ENCODE measurements at places on chromosomes 12 and 14.

DNA sequence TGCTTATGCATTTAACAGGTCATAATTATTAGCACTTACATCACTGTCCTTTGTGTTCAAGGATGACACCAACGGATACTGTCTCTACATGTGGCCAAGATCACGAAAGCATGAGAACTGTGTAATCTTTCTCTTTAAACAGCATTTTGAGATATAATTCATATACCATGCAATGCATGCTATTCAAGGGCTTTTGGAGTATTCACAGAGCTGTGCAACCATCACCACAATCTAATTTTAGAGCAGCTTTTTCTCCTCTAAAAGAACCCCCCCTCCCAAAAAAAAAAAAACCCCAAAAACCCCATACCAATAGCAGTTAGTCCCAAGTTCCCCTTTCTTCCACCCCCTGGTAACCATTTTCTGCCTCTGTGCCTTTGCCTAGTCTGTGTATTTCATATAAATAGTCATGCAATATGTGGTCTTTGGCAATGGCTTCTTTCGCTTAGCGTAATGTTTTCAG, 60.6 kb downstream of the SPRING1 start:
- DNase-seq = no peak

GRCh38 chr12:57079821-57080220, 1.2 kb upstream of the NEMP1 start:
- no peak for DNase-seq

- no peak for DNase-seq
Measured at GRCh38 chr12:100311317-100311716, 44.3 kb downstream of the SCYL2 start.

GRCh38 chr12:126163984-126164383, 1098.7 kb downstream of the AACS start:
- DNase-seq = no peak

GRCh38 chr12:104273503-104273902, 30.0 kb upstream of the EID3 start:
- DNase-seq = no peak

- DNase-seq = no peak
Measured at GRCh38 chr12:58066296-58066695, 124.9 kb downstream of the ATP23 start.

- no peak for DNase-seq
Measured at GRCh38 chr12:74514098-74514872, 23.4 kb upstream of the ATXN7L3B start.

- no peak for DNase-seq
Measured at GRCh38 chr12:93415723-93416464, 25.9 kb downstream of the UBE2N start.

GRCh38 chr12:72790273-72790672, 518.1 kb downstream of the TRHDE start:
- DNase-seq = no peak

- DNase-seq = no peak
Measured at GRCh38 chr12:102992297-102992696, 34.8 kb downstream of the ASCL1 start.

DNA sequence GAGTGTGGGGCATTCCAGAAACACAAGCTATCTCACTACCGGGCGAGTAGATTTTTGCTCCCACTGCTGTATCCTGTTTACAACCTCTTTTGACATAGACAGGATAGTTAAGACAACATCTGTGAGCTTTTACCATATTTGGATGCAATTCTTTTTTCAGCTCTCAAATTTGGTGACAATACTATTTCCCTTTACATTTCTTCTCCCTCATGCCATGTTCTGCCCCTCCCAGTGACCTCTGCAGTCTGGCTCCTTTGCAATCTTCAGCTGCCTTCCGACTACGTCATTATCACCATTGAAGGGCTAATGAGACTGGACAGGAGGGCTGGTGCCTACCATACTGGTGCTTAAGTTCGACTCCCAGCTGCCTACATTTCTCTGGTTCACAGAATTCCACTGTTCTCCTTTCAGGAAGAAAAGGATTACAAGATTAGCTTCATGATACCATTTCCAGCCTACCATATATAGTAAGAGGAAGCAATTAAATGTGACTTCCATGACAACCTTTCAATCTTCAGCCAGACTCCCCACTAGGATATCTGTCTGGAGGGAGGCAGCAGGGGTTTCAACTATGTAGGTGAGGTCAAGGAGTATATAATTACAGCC, 251.6 kb downstream of the PHLDA1 start:
- no peak for DNase-seq

DNA sequence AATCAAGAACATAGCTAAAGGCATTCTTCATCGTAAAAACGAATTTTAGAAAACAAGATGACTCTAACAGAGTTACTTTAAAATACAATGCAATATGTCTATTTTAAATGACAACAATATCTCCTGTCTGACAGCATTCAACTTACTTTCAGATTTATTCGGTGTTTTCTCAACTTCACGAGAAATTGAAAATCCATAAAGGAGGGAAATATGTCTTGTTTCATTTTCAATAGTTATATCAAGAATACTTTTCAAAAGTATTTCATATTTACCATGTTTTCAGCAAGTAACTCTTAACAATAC, 254.8 kb downstream of the DAD1 start:
- no peak for DNase-seq

- no peak for DNase-seq
Measured at GRCh38 chr12:68932128-68932960, 627 bp downstream of the CPM start.

- no peak for DNase-seq
Measured at GRCh38 chr14:67553547-67553946, 20.5 kb downstream of the PLEKHH1 start.

DNA sequence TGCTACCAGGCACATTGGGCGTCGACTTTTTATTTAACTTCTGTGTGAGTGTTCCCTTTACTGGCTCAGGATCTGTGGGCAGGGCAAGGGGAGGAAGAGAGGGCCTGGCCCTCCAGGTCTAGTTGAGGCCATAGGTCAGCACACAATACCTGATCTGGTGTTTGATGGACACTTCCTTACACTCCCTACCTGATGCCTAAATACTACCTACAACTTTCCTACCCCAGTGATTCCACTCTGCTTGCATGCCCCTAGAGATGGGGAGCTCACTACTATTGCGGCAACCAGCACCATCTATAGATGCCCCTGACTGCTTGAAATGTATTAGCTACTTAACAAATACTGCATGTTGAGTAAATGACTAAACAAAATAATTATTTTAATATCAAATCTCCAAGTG, 20.8 kb upstream of the BEGAIN start:
- DNase-seq = no peak

DNA sequence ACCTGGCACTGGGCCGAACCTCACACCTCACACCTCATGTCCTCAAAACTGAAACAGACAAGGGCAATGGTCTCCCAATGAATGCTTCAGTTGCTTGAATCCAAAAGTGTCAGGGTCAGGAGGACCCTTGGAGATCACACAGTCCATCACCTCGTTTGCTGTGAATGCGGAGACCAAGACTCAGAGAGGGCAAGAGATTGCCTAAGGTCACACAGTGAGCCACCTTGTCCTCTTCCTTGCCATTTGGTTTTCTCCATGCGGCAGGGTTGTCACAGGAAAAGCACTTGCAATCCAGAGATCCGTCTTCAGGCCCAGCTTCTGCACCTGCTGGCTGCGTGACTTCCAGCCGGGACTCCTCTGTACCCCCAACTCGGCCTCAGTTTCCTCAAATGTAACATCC, 28.0 kb downstream of the MVK start:
- DNase-seq = no peak

DNA sequence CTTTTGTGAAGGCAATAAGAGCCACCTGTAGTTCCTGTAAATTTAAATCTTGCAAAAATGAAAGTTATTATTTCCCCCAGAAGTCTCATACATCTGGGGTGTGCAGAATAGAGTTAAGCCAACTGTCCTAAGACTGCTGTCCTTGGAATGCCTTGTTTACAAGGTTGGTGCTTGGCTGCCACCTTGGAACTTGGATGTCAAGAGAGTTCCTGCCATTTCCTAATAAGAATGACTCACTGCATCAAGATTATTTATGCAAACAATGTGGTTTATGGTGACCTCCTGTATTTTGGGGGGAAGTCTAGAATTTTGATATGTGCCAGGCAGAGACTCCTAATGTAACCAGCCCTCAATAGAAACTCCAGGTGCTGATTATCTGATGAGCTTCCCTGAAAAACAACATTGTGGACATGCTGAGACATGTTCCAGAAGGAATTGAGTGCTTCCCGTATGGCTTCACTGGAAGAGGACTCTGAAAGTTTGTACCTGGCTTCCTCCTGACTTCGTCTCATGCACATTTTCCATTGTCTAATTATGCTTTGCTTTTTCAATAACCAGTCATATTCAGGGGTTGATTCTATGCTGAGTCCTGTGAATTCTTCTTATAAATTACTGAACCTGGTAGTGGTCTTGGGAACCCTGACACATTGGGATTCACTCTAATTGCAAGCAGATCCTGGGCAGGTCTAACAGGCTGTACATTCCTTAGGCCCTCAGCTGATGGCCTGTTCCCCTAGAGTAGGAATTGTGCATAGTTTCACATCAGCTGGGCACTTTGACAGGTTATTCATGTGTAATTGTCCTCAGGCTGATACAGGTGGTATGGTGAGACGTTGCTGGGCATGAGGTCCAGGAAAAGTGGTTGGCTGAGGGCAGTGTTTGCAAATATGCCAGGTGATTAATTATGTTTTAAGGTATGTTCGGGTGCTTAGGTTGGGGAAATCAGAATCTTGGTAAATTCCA, 1370.7 kb upstream of the TMEM132C start:
- no peak for DNase-seq

DNA sequence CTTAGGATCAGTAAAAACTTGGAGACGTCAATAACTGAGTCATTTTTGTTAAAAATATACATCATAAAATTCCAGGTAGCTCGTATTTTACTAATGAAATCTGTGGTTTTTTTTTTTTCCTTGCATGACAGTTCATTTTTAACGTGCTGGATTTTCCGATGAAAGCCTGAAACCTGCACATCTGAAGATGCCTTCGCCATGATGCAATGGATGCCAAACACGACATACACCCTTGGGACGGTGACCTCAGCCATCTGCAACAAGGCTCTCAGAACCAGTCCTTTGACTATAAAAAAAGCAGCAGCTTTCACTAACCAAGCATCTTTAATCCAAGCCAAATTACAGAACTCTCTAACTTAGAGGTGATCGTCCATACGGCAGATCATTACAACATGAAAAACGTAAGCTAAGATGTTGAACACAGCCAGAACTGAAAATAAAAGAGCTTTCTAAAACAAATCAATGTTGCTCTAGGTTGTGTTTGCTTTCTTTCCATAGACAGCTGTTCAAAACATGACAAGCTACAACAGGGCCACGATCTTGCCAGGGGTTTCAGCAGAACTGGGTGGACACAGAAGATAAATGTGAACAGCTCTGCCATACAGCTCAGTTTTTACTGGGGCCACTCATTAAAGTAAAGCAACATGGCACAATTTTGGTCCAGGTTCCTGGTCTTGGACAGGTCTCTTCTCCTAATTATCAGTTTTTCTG, 7.8 kb downstream of the NIN start:
- peak; percentile 29 for DNase-seq

- no peak for DNase-seq
Measured at GRCh38 chr14:40100544-40101196, 668.4 kb upstream of the FBXO33 start.

- DNase-seq = no peak
Measured at GRCh38 chr14:89588016-89588415, 171.0 kb upstream of the FOXN3 start.

DNA sequence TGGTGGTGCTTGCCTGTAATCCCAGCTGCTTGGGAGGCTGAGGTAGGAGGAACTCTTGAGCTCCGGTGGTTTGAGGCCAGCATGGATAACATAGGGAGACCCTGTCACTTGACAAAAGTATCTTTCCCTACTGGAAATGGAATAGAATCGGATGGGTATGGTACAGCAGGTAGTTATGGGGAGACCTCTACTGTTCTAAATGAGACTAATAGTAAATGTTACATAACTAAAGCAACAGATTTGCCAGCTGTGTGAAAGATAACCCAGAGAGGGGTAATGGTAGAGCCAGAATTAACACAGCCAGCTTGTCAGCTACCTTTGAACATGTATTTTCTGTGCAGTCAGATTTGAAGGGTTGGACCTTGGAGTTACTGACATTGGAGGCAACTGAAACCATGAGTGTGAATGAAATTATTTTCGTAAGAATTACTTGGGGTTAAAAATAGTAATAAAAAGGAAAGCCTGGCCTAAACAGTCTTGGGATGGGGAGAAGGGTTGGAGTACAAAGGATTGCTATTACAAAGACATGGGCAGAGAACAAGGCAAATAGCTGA, 21.7 kb upstream of the NUP107 start:
- DNase-seq = no peak

DNA sequence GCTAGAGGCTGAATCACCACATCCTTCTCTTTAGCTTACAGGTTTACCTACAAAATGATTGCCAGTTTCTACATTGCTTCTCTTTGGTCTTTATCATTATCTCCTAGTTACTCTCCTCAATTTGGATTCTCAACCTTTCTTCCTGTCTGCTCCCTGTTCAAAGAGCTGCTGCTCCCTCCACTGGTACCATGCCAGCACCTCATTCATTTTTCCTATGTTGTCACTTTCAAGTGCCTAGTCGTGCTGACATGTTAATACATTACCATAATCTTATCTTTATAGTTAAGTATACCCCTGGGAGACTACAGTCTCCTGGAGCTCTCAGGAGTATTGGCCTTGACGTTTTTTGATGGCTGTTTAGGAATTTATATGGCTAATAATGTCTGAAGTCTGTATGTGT, 14.2 kb downstream of the FRS2 start:
- no peak for DNase-seq

DNA sequence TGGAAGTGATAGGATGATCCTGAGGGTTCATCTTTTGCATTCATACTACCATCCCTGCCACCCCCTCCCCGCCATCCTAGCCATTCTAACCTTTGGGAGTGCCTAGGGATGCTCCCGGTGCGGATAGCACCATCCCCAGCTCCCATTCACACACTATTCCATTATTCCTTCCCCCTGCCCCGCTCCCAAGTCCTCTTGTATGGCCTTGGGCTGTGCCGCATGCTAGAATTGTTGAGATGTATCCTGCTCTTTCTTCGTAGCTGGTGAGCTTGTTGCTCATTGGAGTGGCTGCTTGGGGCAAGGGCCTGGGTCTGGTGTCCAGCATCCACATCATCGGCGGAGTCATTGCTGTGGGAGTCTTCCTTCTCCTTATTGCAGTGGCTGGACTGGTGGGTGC, 644 bp downstream of the TSPAN31 start:
- DNase-seq = no peak
